GM04504 (cell line): ENCODE measurements at places on chromosomes 7 and 10.

- no peak for DNase-seq
These were observed 66.5 kb upstream of the SHTN1 start for GRCh38 chr10:117071286-117072050.

GRCh38 chr7:13725591-13725990 is 263.9 kb downstream of the ETV1 start:
- no peak for DNase-seq

DNA sequence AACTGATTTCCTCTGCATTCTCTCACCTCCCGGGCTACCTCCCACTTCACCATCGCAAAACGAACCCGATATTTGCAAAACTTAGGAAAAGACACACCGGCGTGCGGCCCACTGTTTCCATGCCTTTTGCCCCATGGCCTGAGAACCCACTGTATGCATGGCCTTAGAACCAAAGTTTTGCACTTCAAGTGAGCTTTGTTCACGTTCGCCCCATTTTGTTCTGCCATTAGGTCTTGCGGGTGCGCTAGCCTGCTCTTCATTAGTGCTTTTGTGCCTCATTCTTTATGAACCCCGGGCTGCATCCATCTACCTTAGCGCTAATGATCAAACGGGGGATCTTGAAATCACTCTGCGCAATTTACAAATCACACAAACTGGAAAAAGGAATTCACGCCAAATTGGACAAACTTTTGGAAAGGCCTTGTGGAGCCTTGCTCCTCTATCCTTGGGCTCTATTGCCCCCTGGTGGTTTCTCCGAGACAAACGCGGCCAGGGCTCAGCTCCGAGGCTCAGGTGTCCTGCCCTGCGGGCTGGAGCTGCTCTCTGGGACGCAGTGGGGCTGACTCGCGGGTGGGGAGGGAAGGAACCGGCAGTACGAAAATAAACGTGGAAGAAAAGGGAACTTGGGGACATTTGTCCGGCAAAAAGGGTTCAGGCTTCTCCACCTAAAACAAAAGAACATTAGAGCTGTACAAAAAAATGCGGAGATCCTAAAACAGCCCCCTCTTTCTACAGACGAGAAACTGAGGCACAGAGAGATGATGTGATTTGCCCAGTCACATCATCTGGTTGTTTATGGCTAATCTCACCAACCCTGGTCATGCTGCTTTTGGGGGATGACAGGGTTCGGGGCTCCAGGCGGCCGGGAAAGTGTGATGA is 300.4 kb upstream of the NFE2L3 start:
- no peak for DNase-seq

GRCh38 chr10:77756319-77757232 is 119.0 kb upstream of the KCNMA1 start:
- peak; percentile 42 for DNase-seq

- DNase-seq = no peak
These were observed 50.5 kb upstream of the STARD3NL start for GRCh38 chr7:38127216-38128207.

- no peak for DNase-seq
These were observed 17.0 kb upstream of the TTYH3 start for GRCh38 chr7:2614631-2615330.

GRCh38 chr10:113733635-113734034 is 17.8 kb upstream of the PLEKHS1 start:
- no peak for DNase-seq

GRCh38 chr7:16084875-16085274 is 336.5 kb downstream of the CRPPA start:
- no peak for DNase-seq

DNA sequence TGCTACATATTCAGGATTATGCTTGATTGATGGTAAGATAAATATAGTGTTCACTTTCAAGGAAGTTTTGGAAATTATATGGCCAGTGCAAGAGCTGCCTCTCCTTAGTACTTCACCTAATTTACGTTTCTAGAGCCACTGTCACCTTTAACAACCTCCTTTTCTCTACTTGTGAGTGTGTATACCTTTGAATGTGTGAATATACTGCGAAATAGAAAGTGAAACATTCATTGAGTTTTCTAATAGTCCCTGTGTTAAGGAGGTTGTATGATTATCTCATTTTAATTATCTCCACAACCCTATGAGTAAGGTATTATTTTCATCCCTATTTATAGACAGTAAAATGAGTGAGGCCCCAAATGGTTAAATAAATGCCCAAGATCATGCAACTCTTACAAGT is 1050.5 kb downstream of the XPNPEP1 start:
- no peak for DNase-seq

GRCh38 chr7:74655768-74656440 is 1.6 kb upstream of the GTF2I start:
- no peak for DNase-seq

GRCh38 chr7:133572087-133572486 is 319.2 kb downstream of the EXOC4 start:
- DNase-seq = no peak

GRCh38 chr7:99499371-99499720 is 735 bp downstream of the ZNF394 start:
- no peak for DNase-seq

DNA sequence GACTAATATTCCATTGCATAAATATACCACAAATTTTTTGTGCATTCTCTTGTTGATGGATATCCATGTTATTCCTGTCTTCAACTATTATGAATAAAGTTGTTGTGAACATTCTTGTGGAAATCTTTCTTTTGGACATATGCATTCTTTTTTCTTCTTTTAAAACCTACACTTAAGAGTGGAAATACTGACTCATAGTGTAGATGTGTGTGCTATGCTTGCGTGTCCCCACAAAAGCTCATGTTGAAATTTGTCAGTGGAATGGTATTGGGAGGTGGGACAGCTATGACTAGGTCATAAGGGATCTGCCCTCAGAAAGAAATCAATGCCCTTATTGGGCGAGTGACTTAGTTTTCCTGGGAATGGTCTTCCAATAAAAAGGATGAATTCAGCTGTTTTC is 203.6 kb upstream of the PRSS58 start:
- DNase-seq = peak; percentile 68

- no peak for DNase-seq
These were observed 488 bp downstream of the ARMC10 start for GRCh38 chr7:103075337-103075918.

- DNase-seq = peak; percentile 41
These were observed at the start of gene DOCK1 for GRCh38 chr10:126904818-126905701. TSS of gene DOCK1 (plus strand) at chr10:126905428. CDS start at chr10:126905518, 90 bp downstream.

- no peak for DNase-seq
These were observed 108.2 kb upstream of the NFE2L3 start for GRCh38 chr7:26043801-26044200.

GRCh38 chr10:132725202-132725601 is 60.7 kb downstream of the NKX6-2 start:
- DNase-seq = no peak

GRCh38 chr10:86160890-86161585 is 205.6 kb downstream of the GRID1 start:
- no peak for DNase-seq

GRCh38 chr10:76422769-76423168 is 991.3 kb downstream of the LRMDA start:
- DNase-seq = no peak

GRCh38 chr7:83362871-83363550 is 200.3 kb upstream of the PCLO start:
- no peak for DNase-seq

- no peak for DNase-seq
These were observed 11.2 kb upstream of the NRG3 start for GRCh38 chr10:81863771-81864170.

- no peak for DNase-seq
These were observed 94.4 kb downstream of the MAPK8 start for GRCh38 chr10:48400850-48401220.

DNA sequence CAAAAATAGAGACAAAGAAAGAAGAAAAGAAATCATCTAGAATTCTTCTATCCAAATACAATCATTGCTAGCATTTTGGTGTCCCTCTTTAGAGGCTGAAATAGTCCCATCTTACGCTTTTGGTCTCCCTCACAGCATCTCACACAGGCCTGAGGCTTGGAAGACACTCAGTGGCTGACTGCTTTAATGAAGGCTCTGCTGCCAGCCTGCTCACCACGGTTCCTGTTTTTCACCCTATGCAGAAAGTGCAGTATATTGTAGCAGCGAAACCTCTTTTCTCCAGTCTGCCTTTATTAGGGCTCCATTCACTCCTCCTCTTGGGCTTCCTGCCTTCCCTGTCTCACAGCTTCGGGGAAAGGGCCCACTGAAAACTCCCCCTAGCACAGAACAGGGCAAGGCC is 102.2 kb downstream of the JCAD start:
- no peak for DNase-seq

DNA sequence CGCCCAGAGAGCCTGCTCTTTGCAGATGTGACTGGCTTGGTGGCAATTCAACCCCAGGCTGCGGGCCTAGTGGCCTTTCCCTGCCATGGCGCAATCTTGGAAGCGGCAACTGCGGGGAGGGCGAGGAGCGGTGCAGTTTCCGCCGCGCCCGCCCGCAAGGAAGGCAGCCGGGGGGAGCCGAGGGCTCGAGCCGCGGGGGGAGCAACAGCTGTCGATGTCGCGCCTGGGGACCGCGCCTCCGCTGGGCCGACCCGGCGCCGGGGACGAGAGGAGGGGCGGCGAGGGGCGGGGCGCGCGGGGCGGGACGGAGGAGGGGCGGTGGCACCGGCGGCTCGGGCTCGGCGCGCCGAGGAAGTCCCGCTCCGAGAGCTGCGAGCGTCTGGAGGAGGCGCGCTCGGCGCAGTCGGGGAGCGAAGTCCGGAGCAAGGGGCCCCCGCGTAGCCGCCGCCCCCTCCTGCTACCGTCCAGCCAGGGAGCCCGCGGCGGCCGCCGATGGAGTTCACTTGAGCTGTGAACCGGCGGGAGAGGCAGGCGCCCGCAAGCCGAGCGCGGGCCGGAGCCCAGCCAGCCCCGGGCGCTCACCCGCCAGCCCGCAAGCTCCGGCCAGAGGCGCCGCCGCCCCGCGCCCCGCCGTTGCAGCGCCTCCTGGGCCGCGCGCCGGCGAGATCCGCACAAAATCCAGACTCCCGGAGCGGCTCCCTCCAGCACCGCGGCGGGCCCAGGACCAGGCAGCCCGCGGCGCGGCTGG is 438.1 kb upstream of the GALNT17 start:
- DNase-seq = no peak

DNA sequence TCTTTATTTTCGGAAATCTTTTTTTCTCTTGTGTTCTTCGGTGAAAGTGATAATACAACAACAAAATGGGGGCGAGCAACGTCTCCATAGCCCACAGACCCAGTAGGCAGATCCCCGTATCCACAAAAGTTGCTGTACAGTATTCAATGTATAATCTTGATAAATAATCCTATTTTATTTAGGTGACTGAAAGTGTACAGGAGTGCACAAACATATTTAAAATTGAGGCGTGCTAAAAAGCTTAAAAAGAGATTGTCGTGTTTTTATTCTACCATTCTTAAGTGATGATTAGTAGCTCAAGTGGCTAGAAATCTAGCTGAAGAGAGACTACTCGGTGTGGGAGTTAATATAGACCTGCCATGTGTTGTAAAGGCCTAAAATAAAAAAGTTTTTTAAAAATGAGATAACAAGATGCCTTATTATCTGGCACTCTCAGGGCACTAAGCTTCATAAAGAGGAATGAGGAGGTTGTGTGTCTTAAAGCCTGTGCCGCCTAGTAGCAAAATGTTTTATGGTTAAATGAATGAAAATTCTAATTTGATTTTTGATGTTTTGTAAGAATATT is 1.6 kb downstream of the CAPZA2 start:
- DNase-seq = no peak

DNA sequence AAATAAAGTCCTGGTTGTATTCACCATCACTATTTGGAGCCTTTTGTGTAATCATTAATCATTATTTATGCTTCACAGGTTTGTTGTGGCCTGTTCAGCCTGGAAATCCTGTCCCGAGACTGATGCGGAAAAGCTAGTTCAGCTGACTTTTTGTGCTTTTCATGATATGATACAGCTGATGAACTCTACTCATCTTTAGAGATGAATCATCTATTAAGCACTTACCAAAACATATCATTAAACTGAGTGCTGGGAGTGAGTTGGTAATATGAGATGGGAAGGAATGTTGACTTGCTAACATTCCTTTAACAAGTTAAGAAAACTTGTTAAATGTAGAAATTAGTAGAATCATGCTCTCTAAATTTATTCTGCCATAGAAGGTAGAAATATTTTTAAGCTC is 53.0 kb downstream of the CROT start:
- DNase-seq = no peak

- no peak for DNase-seq
These were observed 1349.1 kb downstream of the XPNPEP1 start for GRCh38 chr10:108574233-108574632.

GRCh38 chr7:54541669-54542625 is at the start of gene VSTM2A:
TSS of gene VSTM2A (plus strand) at chr7:54542375. CDS start at chr7:54542731, 356 bp downstream.
- no peak for DNase-seq
